Activated T-cell treated with anti-CD3 and anti-CD28 coated beads, Interleukin-2, amount 50 U/mL, for 24 hours (primary cell): ENCODE measurements at places on chromosomes 2 and 18.

DNA sequence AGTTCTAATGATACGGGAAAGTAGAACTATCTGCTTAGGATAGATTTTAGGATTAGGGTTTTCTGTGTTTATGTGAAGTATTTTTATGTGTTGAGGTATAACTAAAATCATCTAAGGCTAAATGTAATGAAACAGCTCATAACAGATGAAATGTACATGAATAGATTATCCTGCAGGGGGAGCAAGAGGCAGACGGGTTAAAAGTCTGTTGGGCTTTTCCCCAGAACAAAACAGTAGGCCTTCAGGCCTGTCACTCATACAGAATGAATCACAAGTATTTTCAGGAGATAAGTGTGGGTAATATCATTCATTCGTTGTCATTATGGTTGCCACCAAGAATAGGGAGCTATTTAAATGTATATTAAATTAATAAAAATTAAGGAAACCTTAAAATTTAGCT lies 107.9 kb upstream of the IL1R2 start:
- DNase-seq, result no peak

GRCh38 chr2:36607947-36608346 lies 10.0 kb upstream of the FEZ2 start:
- DNase-seq, result no peak

GRCh38 chr2:65649811-65650589 lies 217.6 kb upstream of the SPRED2 start:
- DNase-seq, result no peak

- DNase-seq, result no peak
Observed at GRCh38 chr2:235131334-235132305, 179.8 kb downstream of the SH3BP4 start.

DNA sequence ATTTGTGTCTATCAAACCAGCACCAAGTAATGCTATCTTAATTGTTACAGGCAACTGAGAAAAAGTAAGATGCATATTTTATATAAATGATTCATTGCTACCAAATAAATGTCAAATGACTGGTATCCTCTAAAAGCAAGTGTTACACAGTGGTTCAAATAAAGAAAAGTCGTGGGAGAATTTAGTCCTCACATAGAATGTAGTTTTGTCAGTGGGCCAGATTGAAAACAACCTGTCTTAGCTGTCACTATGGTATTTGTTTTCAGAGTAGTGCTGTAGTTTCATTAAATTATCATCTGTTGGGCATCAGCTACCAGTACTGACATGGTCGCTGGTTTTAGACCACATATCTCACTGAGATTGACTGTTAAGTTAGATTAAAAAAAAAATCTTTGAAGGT lies 10.2 kb upstream of the EIF2AK3 start:
- no peak for DNase-seq

DNA sequence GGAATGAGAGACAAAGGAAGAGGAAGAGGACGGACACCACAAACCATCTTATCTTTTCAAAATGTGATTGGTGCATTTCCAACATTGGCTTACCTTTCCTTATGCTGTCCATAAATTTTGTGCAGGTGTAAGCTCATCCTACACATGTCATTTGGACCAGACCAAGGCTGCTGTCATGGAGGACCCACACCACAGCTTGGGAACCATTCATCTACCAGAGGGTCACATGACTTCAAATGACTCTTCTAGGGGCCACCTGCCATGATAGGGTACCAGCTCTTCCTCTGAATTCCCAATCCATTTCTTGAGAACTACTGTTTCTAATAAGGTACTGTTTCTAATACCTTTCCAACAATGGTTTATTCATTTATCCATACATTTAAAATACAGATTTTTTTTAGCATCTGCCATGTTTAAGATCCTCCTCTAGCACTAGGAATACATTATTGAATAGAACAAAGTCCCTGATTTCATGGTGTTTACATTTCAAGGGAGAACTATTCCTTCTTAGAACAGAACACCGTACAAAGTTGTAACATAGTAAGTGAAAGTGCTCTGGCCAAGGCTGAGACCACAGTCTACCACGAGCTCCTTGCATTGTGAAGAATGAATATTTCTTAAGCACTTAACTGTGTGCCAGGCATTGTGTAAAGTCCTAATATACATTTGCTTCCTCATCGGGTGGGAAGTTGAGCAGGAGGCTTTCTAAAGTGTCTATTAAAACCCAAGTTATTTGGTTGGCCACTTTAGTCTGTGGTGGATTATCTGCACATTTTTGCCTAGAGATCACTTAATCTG lies 246.1 kb upstream of the FN1 start:
- DNase-seq, result no peak

GRCh38 chr2:231362555-231363184 lies 32.8 kb upstream of the B3GNT7 start:
- DNase-seq, result no peak

- DNase-seq, result no peak
Observed at GRCh38 chr18:362311-363290, 94.8 kb upstream of the THOC1 start.

DNA sequence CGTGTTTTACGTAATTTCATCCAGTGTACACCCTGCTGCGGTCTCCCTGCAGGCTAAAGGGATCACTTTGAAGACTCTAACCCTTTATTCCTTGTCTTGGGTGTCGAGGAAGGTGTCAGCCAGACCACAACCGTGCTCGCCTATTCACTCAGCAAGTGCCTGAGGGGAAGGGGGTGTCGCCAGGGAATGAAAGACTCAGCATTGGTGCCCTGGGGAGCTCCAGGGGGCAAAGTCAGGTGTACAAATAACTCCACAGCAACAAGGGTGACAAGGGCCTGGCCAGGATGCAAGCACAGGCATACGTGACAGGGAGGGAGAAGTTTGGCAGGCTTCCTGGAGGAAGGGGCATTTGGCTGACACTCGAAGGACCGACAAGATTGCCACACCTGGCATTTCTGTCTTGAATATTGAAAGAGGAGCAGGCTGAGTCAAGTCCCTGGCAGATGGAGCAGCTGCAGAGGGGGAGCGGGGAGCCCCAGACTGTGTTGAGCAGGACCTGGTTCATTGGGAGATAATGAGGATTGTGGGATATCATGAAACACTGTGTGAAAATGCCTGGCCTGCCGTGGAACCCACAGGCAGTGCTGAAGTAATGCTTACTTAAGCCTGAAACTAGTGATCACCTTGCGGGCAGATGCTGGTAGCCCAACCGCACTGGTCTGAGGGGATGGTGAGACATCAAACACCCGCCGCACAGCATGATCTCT lies 93.9 kb downstream of the RHOB start:
- no peak for DNase-seq

GRCh38 chr2:59204040-59204439 lies 962.9 kb upstream of the FANCL start:
- no peak for DNase-seq

DNA sequence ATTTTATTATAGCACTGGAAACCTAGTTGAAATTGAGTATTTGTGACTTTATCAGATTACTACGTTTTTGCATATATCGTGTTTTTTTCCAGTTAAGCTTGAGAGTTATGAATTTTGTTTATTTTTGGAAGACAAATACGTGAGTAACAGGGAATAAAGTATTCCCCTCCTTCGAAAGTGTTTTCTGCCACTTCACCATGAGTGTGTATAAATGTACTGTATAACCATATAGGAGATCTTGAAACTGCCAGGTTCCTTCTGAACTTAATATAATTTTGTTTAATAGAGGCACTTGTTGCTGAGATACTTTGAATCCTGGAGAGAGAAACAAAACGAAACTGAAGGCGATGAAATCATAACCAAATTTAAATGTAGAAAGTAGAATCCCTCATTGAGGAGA lies 1004.4 kb upstream of the ZEB2 start:
- DNase-seq, result no peak

DNA sequence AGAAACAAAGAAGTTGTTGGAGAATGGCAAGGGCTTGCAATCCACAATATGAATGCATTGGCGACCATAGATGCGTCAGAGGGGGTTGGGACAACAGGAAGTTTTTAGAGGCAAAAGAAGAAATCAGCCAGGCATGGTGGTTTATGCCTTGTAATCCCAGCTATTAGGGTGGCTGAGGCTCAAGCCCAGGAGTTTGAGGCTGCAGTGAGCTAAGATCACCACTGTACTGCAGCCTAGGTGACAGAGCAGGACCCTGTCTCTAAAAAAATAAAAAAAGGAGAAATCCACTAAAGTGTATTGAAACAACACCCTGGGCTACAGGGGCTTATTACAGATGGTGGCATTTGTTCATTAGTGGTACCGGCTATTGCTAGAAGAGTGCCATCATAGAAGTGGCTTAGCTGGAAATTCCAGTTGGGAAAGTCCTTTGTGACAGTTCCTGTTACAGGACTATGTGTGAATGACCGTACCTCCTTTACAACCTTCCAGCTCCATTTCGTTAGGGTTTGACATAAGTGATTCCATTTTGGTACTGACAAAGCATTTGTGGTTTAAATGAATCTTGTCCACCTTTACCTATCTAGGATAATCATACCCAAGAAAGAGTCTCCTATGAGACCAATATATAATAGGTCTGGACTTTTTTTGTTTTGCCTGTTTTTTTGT lies 10.7 kb upstream of the WDSUB1 start:
- no peak for DNase-seq

DNA sequence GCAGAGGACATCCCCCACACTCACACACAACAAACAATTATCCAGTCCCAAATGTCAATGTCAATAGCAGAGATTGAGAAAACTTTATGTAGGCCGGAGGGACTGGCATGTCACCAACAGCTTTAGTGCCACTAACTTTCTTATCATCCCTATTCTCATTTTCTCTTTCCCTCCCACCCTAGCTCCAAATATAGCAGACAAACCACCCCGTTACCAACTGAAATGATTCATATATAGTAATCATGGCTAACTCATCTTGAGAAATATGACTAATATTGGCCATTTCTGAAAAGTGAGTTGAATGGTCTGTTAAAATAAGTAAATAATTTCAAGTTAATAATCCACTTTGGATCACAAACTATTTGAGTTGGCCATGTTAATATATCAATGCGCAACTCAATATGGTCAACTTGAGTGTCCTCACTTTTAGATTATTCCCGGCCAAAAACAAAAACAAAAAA lies 242.1 kb upstream of the RND3 start:
- DNase-seq, result no peak

- DNase-seq, result no peak
Observed at GRCh38 chr2:72145658-72146329, 1.9 kb downstream of the CYP26B1 start.

DNA sequence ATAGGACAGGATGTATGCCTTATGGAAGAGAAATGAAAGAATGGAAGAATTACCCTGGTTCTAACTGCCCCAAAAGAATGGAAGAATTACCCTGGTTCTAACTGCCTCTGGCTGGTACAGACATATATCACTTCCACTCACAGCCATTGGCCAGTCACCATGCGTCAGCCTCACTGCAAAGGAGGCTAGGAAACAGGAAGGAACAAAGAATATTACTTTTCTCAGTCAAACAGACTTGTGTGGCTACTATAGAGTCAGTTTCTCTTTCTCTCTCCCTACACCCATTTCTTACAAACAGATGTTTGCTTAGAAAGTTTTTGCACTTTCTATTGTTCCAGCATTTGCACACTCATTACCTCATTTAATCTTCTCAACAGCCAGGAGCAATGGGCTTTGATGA lies 1111.1 kb upstream of the KLHL29 start:
- no peak for DNase-seq

- no peak for DNase-seq
Observed at GRCh38 chr2:27855476-27855875, 34.7 kb downstream of the RBKS start.

DNA sequence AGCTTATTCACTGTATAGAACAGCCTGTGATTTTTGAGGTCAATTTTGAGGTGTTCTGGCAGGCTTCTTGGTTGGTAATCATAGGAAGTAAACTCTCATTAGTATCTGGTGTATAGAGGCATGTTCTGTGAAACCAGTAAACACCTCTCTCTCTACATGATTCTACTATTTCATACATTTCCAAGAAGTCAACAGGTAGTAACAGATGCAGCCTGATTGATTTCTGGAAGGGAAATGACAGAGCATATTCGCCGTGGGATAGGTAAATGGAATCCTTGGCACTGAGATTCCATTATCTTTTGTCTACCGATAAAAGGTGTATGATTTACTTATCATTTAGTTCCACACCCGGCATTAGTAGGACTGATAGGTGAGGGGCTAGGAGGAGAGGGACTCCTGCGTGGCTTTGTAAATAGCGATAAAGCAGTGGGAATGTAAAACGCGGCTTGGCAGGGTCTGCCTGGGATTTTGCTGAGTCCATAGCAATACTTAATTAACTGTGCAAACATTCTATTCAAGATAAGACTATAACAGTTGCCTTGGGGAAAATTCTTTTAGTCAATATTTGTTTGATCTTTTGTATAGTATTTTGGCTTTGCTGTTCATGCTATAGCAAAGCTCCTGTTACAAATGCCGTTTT lies 32.3 kb downstream of the LYPD6B start:
- DNase-seq, result no peak

DNA sequence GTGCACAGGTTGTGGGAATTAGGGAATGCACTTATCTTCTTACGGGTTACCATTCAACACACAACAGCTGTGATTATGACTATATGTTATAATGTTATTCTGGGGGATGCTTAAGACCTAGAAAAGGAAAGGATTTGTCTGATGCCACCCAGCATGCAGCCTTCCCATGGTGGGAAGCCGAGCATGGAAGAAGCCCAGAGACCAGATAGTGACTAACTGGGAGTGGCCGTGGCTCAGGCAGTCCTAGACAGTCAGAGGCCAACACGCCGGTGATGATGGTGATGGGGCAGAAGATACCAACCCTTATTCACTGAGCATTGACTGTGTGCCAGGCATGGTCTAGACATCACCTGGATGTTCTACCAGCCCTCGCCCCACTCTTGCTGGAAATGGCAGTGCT lies 35.9 kb downstream of the CYRIA start:
- DNase-seq, result no peak

DNA sequence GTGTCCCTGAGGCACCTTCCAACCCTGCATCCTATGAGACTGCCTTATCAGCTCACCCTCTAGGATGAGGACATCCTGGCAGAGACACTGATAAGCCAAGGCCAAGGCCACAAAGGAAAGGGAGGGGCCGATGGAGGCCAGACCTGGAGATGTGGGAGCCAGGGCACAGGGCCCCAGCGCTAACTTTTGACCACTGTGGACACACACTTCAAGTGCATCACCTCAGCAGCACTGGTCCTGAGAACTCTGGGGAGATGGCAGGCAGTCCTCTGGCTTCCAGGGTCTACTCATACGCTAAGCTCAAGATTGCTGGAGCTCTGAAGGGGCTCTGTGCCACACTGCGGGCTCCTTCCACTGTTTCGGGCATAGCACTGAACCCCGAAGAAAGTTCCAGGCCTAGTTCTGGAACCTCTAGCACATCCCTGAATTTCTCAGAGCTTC lies 100.2 kb upstream of the ID2 start:
- no peak for DNase-seq
